Spinal cord (tissue), 10 donors: ENCODE measurements at places on chromosomes 3 and 15. TPM values are rescaled to one million over a fixed set of nuclear protein-coding genes. Genes with fewer than 3 reads are reported as not detected.
A peak's percentile ranks its signal among the peaks of the same experiment; 100 is the strongest.

- peak overlapping the region; percentile 93 for H3K27ac ChIP-seq
- peak overlapping the region; percentile 70 for H3K4me3 ChIP-seq
- H3K27me3 ChIP-seq, result no peaks in the 10 kb centered on the region
- no peak for DNase-seq
- no peaks in the 10 kb centered on the region for H3K36me3 ChIP-seq
Measured at GRCh38 chr3:65596571-65597225, 442.0 kb downstream of the MAGI1 start.

DNA sequence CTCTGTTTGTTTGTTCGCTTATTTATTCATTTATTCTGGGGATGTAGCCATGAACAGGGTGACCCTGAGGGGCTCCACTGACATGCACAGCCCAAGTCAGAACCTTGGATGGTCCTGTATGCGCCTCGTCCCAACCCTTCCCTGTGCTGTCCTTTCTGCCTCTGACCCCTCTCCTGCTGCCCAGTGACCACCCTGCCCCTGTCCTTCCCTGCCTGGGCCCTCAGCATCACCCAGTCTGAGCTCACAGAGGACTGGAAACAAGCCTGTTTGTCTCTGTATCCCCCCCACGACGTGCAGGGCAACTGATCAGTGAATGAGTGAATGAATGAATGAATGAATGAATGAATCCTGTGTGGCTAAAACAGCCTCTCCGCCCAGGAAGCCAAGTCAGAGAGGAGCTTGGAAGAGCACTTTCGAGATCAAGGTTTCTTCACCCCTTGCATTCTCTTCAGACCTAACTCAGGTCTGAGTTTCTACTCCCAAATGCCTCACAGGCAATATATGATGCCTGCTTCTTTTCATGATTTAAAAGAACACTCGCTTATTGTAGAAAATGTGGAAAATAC lies 157.7 kb downstream of the SMAD6 start:
- no peak for DNase-seq
- no peak overlapping the region for H3K27ac ChIP-seq
- no peak overlapping the region for H3K4me3 ChIP-seq
- no peaks in the 10 kb centered on the region for H3K36me3 ChIP-seq
- H3K27me3 ChIP-seq, result no peaks in the 10 kb centered on the region

DNA sequence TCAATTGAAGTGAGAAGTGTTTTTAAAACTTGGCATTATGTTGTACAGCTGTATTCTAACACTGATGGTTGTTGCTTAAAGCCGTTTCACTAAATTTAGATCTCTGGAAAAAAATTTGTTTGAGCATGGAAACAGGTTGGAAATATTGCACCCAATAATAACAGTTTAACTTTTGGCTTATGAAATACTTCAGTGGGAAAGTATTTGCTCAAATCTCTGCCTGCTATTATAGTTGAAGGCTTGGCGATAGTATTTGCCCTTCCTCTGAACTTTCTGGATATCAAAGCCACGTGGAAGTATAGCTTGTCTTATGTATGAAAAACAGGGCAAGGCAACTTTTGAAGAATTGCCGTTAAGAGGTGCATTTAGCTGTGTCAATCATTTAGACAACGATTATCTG lies 270.3 kb upstream of the LRRFIP2 start:
- no peaks in the 10 kb centered on the region for H3K27me3 ChIP-seq
- H3K4me1 ChIP-seq, result no peaks in the 10 kb centered on the region
- H3K36me3 ChIP-seq, result no peaks in the 10 kb centered on the region
- no peak for DNase-seq
- H3K4me3 ChIP-seq, result no peak overlapping the region

- H3K27me3 ChIP-seq, result no peaks in the 10 kb centered on the region
- no peaks in the 10 kb centered on the region for H3K4me1 ChIP-seq
- no peaks in the 10 kb centered on the region for H3K36me3 ChIP-seq
- H3K4me3 ChIP-seq, result no peak overlapping the region
- DNase-seq, result no peak
Measured at GRCh38 chr3:31093606-31094005, 199.1 kb upstream of the GADL1 start.

DNA sequence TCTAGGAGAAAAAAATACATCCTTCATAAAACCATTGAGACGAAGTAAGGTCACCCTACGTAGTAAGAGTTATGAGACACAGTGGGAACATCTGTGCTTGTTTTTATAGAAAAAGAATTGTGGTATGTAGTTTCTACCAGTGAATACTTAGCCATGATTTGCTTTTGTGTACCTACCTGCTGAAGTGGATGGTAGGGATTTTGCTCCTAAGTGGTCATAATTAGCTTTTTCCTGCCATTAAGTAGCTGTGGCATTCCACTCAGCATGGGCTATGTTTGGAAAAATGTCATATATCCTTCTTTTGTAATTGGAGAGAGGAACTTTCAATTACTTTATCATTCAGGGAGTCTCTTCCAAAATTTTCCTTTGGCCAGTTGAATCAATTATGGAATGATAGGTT lies 63.7 kb downstream of the CHD2 start:
- DNase-seq, result no peak
- peaks cover 30% of the 10 kb centered on the region for H3K36me3 ChIP-seq
- no peak overlapping the region for H3K4me3 ChIP-seq
- no peak overlapping the region for H3K27ac ChIP-seq

GRCh38 chr15:101528108-101528916 lies 38.8 kb upstream of the PCSK6 start:
- H3K4me1 ChIP-seq, result peaks cover 27% of the 10 kb centered on the region
- no peak overlapping the region for H3K27ac ChIP-seq
- H3K4me3 ChIP-seq, result no peak overlapping the region
- no peaks in the 10 kb centered on the region for H3K27me3 ChIP-seq

- no peak overlapping the region for H3K27ac ChIP-seq
- no peak for DNase-seq
- no peaks in the 10 kb centered on the region for H3K36me3 ChIP-seq
- no peak overlapping the region for H3K4me3 ChIP-seq
- no peaks in the 10 kb centered on the region for H3K27me3 ChIP-seq
Measured at GRCh38 chr15:43249699-43250203, 17.0 kb downstream of the TGM5 start.

SUCLG2 gene
- total RNA-seq, result 29.2 TPM

LMAN1L gene
- not detected for total RNA-seq

TMEM212 gene
- total RNA-seq, result 0.22 TPM

CLEC3B gene
- total RNA-seq, result 391 TPM

TTC21A gene
- total RNA-seq, result 5.3 TPM

KIF7 gene
- 11.2 TPM for total RNA-seq

SCN5A gene
- total RNA-seq, result 1.8 TPM
